GM12891 (cell line): ENCODE measurements at places on chromosomes 12 and 14.

- DNase-seq, result no peak
Observed at GRCh38 chr14:77543240-77543551, 44.6 kb upstream of the ISM2 start.

DNA sequence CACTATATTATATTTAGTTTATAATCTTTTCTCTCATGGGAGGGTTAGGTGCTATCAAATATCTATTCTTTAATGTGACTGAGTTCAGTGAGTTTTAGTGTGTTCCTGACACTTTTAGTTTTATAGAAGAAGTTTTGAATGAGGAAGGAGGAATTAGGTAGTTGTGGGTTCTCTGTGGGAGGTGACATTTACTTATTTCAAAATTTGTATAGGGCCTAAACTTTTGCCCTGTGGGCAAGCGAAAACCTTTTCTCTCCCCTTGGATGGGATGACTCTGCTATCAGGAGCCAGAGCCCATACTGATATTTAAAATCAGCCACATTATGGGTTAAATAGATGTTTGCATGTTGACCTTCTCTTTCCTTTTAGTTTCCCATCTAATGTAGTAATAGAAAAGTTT, 43.6 kb downstream of the SPATS2 start:
- DNase-seq, result no peak

- no peak for DNase-seq
Observed at GRCh38 chr12:6065131-6065862, 59.2 kb downstream of the VWF start.

GRCh38 chr12:29519585-29520182, 22.2 kb upstream of the OVCH1 start:
- DNase-seq, result no peak

DNA sequence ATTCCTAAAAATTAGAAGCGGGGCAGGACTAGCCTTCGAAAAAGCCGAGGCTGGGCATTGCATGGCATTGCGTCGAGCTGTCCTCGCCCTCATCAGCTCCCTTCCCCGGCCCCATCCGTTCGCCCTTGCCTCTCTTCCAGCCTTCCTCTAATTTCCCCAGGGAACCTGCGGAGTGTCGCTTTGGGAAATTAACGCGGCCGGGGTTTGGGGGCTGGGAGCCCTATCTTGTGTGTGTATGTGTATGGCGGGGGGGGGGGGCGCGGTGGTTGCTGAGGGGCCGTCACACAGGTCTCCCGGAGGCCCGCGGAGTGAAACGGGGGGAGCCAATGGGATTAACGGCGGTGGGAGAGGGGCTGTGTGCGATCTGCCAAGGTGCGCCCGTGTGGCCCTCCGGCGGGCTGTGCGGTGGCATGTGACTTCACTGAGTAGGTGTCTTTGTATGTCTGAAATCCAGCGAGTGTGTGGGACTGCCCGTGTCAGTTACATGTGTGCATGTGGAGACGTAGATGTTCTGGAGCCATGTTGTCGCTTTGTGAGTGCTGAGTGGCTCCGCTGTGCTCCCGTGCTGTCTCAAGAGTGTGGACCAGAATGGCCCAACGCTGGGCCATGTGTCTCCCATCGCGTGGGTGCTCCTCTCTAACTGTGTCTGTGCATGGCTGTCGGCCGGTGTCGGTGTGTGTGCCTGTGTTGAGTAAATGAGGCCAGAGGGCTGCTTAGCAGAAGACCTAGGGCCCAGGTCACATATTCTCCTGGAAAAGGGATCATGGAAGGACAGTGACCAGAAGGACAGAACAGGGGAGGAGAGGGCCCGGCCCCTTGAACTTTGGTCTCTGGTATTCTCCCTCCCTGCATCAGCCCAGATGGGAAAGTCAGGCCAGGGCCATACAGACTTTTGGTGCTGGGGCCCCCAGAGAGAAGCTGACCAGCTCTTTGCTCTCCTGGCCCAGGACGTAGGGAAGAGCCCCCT, 1.5 kb downstream of the PTMS start:
- no peak for DNase-seq

DNA sequence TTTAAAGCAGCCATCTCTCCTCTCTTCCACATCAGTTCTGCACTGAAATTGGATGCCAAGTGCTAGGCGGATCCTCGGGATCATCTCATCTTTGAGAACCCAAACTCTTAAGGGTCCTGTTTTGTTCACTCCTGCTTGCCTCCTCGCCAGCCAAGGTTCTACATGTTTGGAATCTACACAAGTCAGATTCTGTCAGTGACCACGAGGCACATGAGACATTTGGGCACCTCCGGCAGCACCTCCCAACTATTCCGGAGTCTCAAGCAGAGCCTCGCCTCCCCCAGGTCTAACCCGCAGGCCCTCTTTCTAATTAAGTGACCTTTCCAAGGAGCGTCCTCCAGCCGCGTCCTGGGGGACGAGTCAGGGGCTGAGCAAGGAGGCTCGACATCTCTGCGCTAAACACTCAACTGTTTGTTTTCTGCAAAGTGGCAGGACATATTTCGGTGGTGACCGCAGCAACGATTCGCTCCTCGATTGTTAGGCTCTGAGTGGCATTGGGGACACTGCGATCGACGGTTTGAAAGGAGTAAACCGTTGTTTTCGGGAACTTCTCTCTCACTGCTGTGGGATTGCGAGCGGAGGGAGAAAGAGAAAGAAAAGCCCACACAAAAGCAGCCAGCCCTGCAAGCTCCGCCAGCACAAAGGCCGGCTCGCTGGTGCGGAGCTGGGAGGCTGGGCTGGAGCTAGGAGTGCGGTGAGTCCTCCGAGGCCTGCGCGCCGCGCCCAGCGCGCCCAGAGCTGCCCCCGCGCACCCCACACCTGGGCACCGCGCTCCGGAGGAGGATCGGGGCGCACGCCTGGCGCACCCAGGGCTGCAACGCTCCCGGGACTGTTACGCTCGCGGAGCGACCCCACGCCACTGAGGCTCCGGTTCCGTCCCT, 640 bp downstream of the ARMH4 start:
- DNase-seq, result no peak

GRCh38 chr12:117334051-117334450, 27.4 kb downstream of the NOS1 start:
- no peak for DNase-seq

GRCh38 chr12:89103831-89104230, 248.5 kb downstream of the DUSP6 start:
- DNase-seq, result no peak

GRCh38 chr14:29548948-29549370, 378.7 kb downstream of the PRKD1 start:
- DNase-seq, result peak; percentile 12

- no peak for DNase-seq
Observed at GRCh38 chr12:130162267-130162666, at the start of gene FZD10. Gene FZD10, plus strand, starts transcription at chr12:130162464. Its CDS starts 479 bp downstream, at chr12:130162943.

DNA sequence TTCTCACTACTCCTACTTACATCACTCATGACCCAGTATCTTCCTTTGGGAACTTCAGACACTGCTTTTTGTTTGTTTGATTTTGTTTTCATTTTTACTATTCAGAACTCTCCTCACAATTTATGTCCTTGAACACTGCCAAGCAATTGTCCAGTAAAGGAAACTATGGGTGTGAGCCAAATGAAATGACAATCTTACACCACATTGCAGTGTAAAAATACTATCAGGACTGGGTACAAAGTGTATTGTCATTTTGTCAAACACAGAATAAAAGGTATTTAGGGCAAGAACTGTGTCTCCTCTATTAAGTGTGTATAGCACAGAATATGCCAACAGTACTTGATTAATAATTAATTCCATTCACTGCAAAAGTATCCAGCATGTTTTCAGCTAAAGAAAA, 199.3 kb downstream of the ALG10B start:
- DNase-seq, result no peak

- no peak for DNase-seq
Observed at GRCh38 chr12:96334502-96334901, 65.7 kb downstream of the CDK17 start.
